GM12865 (cell line): ENCODE measurements at places on chromosomes 2 and 18.

DNA sequence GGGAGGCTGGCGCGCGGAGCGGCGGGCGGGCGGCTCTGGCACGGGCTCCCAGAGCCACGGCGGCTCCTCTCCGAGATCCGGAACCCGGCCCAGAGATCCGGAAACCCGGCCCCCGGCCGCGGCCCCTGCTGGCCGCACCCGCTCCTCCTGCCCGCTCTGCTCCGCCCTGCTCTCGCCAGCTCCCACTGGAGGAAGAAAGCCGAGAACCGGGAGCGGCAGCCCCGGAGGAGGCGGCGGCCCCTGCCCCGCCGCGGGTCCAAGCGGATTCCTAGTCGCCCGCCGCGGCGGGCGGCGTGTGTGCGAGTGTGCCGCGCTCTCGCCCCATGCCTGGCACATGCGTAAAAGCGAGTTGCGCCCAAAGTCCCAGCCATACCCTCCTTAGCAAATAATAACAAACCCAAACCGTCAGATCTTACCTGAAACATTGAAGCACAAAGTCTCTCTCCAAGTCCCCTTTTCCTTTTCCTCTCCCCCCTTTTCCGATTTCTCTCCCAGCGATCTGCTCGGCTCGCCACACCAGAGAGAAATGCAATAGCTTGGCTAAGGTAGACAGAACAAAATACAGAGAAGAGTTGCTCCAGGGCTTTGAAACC is 108.7 kb upstream of the KCTD1 start:
- DNase-seq, result peak; percentile 54

DNA sequence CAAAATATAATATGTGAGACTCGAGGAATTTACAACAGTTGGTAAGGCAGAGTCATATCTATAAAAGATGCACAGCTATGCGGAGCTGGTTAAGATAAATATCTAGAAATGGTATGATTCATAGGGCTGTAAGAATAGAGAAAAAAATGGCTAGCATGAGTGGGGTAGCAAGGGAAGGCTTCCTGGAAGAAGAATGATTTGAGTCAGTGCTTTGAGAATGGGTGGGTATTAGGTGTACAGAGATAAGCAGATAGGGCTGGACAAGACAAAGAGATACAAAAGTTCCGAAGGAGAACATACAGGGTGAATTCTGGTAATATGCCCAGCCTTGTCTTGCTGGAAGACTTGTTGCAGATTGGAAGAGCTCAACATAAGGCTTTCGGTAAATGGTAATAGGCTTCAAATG is 291.5 kb upstream of the CCDC68 start:
- peak; percentile 61 for DNase-seq

DNA sequence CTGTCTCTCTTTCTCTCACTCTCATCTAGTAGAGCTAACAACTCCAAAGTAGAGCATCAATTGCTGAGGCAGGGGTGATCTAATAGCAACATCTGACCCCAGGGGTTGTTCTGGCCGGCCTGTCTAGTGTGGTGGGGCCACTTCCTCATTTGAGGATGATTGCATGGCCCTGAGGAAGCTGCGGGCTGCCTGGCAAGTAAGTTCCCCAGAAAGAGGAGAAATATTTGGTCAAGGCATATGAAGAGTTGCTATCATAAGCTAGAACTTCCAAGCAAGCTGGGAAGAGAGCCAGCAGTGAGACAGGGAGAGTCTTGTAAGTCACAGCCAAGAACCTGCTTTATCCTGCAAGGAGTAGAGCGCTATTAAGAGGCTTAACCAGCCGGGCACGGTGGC is 50.8 kb upstream of the TMEM87B start:
- peak; percentile 50 for DNase-seq

- no peak for DNase-seq
Observed at GRCh38 chr2:218271865-218272530, 1.7 kb downstream of the PNKD start.

- DNase-seq, result no peak
Observed at GRCh38 chr18:54952026-54952425, 7.2 kb downstream of the CCDC68 start.

DNA sequence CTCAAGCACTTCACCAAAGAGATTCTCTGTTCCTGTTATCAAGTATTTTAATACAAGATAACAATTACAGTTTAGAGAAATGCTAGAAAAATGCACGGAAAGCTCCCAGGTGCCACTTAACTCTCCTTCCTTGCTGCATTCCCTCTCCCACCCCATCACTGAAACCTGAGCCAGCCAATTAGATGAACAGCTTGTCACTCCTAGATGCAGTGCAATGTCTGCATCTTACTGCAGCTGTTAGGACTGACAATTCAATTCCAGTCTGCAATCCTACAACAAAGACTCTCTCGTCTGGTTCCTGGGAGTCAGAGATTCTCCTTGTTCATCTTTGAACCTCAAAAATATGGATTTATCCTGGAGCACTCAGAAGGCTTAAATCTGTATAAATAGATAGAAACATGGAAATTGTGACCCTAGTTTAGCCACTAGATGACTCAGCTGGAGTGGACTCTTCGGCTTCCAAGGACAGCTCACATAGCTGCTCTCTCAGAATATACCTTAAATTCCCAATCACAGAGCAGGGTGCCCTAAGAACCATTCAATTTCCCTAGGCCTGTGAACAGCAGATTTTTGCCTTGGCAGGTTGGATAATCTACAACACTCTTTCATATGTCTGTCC is 311.1 kb downstream of the NRXN1 start:
- DNase-seq, result no peak

DNA sequence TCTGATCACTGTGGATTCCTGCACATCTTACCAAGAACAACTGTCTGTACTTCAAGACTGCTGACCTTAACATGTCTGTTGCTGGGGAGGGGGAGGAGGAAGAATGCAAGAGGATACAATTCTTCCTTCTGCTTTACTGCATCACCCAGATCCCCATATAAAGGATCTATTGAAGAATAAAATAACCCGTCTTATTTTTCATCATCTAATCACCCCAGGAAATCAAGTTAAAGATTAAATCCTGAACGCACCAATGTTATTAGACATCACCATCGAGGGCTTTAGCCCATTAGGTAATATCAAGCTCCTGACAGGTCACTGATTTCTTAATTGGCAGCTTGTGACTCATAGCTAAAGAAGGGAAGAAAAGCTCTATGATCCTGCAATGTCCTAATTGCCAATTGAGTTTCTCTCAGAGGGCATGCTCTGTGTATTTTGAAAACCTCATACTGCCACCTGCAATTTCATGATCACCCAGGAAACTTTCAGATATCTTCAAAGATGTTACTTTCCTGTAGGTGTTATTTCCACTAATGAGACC is 75.4 kb upstream of the KCNE4 start:
- no peak for DNase-seq

GRCh38 chr18:24460388-24460787 is at the start of gene HRH4:
TSS of gene HRH4 (plus strand) at chr18:24460637. CDS start at chr18:24460729, 92 bp downstream.
- no peak for DNase-seq

DNA sequence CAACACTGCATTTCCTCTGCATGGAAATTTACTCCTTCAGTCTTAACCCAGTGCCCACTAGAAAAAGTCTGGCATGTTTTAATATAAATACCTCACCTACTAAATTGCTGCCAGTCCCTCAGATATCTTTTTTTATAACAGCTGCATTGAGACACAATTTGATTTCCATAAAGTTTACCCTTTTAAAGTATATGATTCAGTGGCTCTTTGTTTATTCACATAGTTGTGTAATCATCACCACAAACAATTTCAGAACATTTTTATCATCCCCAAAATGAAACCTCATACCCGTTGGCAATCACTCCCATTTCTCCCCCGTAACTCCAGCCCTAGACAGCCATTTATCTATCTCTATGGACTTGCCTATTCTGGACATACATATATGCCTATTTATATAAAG is 17.0 kb upstream of the FRZB start:
- no peak for DNase-seq

GRCh38 chr2:197339496-197340220 is 29.1 kb upstream of the ANKRD44 start:
- no peak for DNase-seq

DNA sequence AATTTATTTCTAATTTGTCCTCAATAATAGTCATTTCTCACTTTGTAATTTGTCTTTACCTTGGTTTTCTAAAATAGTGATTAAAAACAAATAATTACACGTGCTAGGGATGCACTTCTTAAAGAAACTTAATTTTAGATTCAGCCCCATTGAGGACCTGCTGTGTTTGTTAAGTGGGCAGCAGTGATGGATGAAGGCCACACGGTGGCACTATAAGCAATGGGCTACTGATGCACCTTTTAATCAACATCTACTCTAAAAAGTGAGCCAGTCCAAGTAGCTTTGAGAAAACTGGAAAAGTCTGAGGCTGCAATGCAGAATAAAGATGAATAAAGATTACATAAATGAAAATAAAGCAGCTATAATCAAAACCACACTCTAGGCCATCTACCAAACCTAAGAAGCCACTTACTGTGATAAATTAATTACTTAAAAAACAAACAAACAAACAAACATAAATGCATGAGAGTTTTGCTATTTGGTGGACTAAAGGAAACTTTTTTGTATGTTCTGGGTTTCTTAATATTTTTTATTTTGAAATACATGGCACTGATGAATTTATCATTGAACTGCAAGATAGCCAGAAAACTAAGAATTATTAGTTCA is 89.3 kb downstream of the PDE11A start:
- peak; percentile 56 for DNase-seq

DNA sequence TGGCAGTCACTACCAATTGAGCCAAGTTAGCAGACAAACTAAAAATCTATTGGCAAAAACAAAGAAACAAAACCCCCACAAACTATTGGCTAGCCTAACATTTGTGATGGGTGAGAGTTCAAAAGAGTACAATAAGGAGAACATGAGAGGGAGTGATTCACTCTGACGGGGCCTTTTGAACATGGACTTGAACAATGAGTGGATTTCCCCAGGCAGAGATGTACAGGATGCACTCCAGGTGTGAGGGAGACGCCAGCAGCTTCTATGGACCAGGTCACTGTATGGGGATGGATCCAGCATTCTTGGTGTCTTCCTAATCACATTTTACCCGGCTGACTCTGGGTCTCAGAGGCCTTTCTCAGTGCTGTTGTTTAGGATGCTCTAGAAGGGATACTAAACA is 167.5 kb upstream of the SMAD2 start:
- DNase-seq, result no peak

- no peak for DNase-seq
Observed at GRCh38 chr2:71833855-71834560, 313.7 kb downstream of the CYP26B1 start.

DNA sequence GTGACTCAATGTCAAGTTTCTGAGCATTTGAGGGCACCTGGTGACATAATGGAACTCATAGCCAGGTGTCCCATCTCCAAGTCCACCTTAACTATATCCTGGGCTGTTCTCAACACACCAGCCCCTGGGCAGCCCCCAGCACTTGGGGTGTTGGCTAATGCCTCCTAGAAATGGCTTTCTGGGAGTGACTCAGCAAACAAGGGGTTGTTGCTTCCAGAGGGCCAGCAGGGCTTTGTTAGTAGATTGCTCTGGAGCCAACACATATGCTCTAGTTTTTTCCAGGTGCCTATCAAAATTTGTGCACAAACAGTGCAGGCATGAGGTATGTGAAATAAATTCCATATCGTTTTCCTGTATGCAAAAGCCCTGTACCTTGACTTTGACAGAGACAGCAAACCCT is 448.4 kb downstream of the SLC4A3 start:
- DNase-seq, result no peak

DNA sequence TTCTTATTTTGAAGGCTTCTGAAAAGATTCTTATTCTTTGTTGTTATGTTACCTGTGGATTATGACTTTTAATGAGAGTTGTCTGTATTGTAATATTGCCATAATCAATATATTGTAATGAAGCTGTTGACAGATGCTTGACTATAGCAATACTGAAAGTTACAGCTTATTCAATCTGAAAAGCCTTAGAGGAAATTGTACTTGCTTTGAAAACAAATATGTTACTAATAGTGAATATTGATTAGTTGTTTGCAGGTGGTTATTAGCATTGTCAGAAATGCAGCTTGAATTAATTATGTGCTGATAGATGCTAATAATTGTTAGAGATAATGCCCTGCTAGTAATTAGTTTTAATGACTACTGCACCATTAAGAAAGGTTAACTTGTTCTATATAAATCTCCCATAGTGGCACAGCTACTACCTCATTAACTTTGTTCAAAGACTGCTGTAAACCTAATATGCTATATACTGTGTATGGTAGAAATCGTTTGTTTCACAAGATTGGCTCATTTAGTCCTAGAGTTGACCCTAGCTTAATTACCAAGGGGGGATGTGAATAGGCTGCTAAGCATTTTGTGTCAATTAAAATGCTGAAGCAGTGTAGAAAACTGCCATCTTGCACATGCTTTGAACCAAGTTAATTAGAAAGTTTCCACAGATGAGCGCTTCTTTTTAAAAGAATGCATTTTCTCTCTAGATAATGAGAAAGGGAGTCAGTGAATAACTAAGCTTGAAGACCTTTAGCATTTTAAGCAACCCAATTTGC is 30.5 kb downstream of the SLC39A10 start:
- DNase-seq, result no peak

- no peak for DNase-seq
Observed at GRCh38 chr2:126674075-126674744, 18.3 kb downstream of the GYPC start.

GRCh38 chr2:189527041-189527750 is 53.4 kb downstream of the SLC40A1 start:
- peak; percentile 50 for DNase-seq

DNA sequence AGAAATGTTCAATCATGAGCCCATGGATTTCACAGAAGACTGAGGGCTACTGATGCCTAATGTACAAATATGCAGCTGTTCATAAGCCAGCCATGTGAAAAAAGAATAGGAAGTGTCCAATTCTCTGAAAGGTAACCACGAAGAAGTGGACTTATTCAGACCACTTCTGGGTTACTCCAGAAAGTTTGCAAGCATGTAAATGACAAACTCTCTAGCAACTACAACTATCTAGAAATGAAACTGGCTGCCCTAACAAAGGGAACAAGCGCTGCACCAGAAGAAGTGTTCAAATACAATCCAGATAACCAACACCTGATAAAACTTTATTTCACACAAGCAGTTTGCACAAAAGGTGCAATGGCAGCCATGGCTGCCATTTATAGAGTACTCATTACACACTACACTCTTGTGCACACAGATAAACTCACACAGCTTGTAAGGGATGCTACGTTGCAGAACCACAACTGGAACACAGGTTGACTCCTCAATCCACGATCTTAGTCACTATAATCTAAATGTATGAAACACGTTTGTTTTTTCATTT is 13.9 kb downstream of the MBOAT2 start:
- DNase-seq, result no peak

GRCh38 chr2:241350878-241351639 is 5.0 kb upstream of the FARP2 start:
- DNase-seq, result no peak

GRCh38 chr2:22970284-22970975 is 414.5 kb upstream of the KLHL29 start:
- no peak for DNase-seq

GRCh38 chr2:221370857-221371211 is 201.3 kb downstream of the EPHA4 start:
- DNase-seq, result no peak

DNA sequence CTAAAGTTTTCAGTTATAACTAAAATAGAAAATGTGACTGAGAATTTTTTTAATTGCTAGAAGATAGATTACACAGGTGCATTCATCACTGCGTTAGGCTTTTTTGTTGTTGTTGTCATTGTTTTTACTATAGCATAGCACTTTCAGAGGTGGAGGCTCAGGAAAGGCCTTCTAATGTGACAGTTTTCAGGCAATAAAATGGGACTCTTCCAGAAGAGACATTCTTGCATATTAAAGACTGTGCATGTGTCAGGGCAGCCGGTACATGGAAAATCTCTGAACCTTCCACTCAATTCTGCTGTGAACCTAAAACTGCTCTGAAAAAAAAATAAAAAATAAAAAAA is 175.2 kb downstream of the METTL4 start:
- DNase-seq, result no peak

- DNase-seq, result no peak
Observed at GRCh38 chr2:157440404-157441071, 3.4 kb downstream of the CYTIP start.

GRCh38 chr2:193446967-193447366 is 1252.2 kb upstream of the TMEFF2 start:
- DNase-seq, result no peak
